ENCODE measurements at places on chromosomes 6 and 20.

- no peak for DNase-seq
Observed at GRCh38 chr20:37453288-37453687, 67.8 kb upstream of the NNAT start.

DNA sequence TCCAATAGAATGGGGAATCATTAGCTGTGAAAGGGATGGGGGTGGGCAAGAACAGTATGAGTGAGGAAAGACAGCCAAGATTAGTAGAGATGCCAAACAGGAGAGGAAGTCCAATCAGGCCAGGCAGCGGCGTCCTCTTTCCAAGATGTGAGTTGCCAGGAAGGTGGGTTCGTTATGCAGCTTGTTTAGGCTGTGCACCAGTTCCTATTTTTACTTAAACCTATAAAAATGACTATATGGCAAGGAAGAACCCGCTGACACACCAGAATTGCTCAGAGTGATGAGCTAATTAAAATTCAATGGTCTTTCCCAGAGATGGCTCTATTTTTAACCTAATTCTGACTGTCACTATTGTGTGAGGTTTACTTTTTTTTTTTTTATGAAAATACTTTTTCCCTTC lies 88.2 kb downstream of the SLC22A23 start:
- no peak for DNase-seq

- no peak for DNase-seq
Observed at GRCh38 chr6:13924146-13924948, 405 bp upstream of the RNF182 start.

GRCh38 chr6:43951756-43952675 lies 175.2 kb downstream of the MRPL14 start:
- DNase-seq = no peak

- DNase-seq = no peak
Observed at GRCh38 chr6:128271011-128271410, 249.4 kb downstream of the PTPRK start.

- no peak for DNase-seq
Observed at GRCh38 chr6:27840572-27840971, 71.6 kb downstream of the OR2B2 start.

DNA sequence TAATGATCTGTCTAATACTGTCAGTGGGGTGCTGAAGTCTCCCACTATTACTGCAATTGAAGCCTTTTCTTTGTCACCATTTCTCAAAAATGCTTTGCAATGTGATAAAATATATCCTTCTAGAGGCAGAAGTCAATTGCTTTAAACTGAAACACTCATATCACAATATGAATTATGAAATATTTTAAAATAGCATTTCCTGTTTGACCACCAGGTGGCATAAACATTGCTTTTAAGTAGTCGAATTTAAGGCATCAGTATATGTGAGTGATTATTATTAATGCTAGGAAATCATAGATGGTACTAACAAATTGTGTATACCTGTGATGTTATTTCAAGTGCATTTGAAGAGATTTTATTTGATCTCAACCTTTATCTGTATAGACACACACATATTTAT lies 87.5 kb downstream of the MEI4 start:
- peak; percentile 16 for DNase-seq

DNA sequence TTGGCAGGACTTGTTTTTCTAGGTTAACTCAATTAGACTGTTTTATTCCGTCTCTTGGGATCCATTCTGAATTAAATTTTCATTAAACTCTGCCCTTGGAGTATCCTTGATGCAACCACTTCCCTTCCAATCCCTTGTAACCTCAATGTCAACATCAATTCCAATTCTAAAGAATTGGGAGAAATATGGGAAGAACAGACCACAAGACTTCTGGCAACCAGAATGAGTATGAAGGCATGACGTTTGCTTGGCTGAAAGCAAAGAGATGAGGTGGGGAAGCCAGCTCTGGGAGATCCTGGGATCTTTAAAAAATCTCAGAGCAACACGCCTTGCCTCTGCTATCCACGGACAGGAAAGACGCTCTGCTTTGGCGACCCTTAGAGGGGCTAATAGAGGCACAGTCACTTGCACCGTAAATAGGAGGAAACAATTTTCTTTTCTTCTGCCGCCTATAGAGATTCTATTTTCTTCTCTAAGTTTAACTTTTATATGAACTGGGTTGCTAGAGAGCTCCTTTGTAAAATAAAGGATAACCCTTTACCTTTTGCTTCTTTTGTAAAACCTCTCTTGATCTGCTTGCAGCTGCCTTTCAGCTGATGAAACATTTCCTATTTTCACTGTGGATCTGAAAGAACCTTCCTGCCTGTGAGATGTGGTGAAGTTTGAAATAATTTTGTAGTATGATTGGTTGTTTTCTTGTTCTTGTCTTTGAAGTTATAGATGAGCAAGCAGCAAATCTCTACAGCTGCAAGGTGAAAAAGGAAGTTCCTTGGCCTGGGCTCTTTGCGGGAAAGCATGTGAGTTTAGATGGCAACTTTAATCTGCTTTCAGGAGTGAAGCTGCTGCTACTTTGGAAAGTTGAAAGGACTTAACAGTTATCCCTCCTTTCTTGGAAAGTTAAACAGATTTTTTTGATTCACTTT lies at the start of gene ASIP:
Gene ASIP, plus strand, starts transcription at position 731 of the 923 bp plus-strand sequence. CDS start 18,952 bp downstream, outside the sequence.
- DNase-seq = no peak

- no peak for DNase-seq
Observed at GRCh38 chr20:62829231-62830230, 12.7 kb downstream of the COL9A3 start.

GRCh38 chr6:351867-352289 lies 39.7 kb upstream of the IRF4 start:
- no peak for DNase-seq

GRCh38 chr20:55253781-55254180 lies 751.5 kb downstream of the CBLN4 start:
- DNase-seq = no peak

DNA sequence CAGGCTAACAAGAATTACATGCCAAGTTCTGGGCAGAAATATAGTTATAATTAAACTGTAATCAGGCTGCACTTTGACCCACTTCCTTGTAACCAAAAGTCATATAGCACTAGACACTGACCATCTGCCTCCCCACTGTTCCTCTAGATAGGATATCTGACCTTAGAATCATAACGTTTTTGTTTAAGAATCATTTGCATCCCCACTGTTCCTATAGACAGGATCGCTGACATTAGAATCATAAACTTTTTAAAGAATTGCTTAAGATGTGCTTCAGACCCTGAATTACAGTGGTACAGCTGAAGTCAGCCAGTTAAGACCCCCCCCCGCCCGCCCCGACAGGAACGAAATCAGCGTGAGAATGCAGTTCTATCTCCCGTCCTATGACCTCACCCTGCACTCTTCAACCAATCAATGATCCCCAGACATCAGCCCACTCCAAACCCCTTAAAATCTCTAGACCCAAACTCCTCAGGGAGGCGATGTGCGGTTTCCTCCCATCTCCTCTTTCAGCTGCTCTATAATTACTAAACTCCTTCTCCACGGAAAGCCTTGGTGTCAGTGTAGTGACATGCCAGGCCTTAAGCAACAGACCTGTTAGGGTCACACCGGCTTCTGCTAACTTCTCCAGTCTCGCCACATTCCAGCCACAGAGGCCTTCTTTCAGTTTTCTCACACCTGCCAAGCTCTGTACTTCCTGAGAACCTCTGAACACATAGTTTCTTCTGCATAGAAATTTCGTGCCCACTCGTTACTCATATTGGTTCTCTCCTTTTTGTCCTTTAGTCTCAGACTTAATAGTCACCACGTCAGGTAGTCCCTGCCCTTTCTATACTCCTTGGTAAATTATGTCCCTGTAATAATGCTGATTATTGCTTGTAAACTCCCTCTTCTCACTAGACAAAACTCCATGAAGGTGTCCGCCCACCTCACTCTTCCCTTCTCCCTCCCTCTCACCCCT lies 93.5 kb downstream of the DTNBP1 start:
- DNase-seq = no peak

DNA sequence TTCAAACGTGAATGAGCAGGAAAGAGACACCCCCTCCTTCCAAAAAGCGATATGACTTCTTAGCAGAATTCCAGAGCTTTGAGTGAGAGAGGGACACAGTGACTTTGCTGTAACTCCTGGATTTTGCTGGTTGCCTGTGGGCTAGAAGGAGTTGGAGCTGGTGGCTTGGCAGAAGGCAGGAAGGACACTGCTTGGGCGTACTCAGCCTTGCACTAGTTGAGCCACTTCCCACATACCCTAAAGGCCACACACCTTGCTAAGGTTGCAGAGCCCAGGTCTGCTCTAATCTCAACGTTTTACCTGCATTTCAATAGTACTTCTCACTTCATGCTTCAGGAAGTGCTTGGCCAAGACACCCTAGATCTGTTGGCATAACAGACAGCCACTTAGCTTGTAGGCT lies 30.6 kb downstream of the RAB22A start:
- no peak for DNase-seq

GRCh38 chr6:80519811-80520594 lies 413.5 kb downstream of the BCKDHB start:
- no peak for DNase-seq

- no peak for DNase-seq
Observed at GRCh38 chr6:106626485-106626884, 2.8 kb downstream of the RTN4IP1 start.

- no peak for DNase-seq
Observed at GRCh38 chr6:136788069-136788902, 4.0 kb downstream of the MAP3K5 start.

DNA sequence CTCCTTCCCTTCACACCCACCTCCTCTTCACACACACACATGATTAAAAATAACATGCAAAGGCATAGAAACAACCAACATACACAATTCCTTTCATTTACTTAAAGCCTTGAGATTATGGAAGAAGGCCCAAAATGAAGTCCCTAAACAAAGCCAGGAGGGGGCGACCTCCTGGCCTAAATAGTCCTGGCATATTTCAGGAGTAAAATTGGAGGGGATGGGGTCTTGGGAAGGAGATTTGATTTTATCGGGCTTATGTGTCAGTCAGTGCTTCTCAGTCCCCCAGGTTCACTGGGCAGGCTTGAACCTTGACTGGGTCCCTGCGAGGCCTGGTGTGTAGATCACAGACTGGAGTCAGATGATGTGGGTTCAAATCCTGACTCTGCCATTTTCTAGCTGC lies 266.4 kb downstream of the SAMD5 start:
- no peak for DNase-seq

GRCh38 chr6:140036196-140036595 lies 661.7 kb upstream of the CITED2 start:
- DNase-seq = no peak

DNA sequence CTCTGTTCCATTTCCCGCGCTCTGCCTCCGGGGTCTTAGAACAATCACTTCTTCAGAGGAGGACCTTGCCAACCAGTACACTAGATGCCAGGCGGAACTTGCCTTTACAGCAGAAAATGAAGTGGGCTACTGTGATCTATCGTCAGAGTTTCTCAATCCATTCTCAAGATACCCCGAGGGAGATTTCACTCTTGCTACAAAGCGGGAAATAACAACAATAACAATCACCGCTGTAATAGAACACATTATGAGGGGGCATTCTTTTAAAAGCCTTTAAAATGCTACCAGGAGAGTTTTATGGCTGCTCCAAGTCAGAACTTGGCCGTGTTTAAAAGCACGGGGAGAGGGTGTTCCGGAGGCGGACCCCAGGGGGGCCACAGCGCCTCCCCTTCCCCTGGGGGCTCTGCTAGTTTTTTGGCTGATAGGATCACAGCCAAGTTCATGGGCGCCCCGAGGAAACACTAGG lies 617.0 kb upstream of the AGPAT4 start:
- no peak for DNase-seq

GRCh38 chr20:10065154-10065833 lies 30.5 kb downstream of the ANKEF1 start:
- DNase-seq = no peak

DNA sequence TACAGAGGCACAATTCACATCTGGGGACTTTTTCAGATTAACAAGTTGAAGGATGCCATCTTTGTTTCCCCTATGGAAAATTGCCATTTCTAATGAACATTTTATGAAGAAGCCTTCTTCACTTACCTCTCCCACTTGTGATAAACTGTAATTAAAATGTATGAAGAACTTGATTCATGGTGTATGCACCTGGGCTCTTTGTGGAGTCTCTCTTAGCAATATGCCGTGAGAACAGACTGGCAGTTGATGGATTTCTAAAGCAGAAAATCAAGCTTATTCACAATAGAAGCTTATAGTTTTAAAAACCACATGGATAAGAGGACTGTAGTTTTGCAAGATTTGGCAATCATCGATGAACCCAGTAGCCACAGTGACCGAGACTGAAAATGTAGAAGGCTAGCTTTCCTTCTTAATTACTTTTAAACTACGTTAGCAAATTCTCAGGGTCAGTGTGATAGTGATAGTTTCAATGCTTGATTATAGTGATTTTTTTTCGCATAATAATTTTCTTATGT lies 270.6 kb downstream of the PRL start:
- no peak for DNase-seq

DNA sequence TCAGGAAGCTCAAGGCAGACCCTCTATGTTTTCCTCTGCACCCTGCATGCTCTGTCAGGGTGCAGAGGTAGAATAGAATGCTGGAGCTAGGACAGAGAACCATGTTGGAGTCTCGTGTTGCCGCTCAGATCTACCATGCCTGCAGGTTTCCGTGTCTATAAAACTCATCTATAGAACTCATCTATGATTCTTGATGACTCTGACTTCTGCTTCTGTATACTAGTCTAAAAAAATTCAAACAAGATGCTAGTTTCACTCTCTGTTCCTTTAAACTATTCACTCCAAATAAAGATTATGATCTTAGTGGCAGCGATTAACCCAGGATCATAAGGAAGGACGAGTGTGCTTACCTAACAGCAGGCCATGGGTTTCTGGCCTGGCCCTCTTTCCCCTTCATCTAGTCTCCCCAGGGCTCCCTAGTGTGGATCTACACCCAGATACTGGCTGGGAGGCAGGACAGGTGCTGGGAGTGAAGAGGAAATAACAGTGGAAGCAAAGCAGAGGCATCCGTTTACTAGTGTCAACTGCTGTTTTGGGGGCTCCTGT lies 162.7 kb upstream of the SUPT3H start:
- DNase-seq = no peak

DNA sequence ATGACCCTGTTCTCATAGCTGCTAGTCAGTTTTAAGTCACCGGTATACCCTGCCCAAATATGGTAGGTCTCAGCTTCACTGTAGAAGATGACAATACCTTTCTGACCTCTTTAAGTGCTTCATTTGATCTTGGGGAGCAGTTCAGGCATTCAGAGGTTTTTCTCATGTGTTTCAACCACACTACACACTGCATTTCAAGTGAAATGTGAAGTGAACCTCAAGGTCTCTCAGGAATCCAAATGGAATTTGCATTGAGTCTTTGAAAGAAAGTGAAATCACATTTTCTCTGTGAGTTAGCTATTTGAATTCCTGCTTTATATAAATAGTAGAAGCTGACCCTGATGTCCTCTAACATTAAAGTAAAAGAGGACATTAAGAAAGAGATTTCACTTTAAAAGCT lies 461.6 kb downstream of the ADGRB3 start:
- DNase-seq = no peak

- no peak for DNase-seq
Observed at GRCh38 chr6:33620158-33620855, 815 bp upstream of the ITPR3 start.

- no peak for DNase-seq
Observed at GRCh38 chr6:13071550-13072345, 256.6 kb downstream of the TBC1D7 start.

- no peak for DNase-seq
Observed at GRCh38 chr6:137358273-137358672, 135.9 kb downstream of the OLIG3 start.

Data from NCI-H460 (cell line).